ENCODE measurements at places on chromosomes 6 and 20.

DNA sequence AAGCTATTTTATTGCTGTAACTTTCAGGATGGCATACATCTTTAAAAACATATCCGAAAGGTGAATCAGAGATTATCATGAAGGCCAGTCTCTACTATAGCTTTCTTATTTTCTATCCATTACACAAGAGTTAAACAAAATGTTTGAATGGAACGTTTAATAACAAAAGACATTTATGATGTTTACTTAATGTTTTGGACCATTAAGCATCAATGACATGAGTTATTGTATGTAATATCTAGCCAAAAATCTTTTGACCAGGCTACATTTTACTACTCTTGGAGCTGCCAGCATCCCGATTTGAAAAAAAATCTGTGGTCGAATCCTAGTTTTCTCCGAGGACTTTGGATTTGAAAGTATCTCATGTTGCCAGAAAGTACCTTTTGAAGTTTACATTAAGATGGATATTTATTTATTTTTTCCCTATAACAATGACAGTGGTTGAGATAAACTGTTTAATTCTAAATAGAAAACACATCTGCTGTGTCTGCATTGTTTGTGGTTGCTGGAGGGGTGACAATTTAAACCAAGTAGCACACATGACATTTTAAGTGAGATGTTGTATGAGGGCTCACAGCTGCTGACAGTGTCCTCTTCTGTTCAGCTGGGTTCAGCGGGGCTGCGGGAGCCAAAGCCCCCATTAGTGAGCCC lies 293.7 kb upstream of the TCF21 start:
- DNase-seq = no peak

DNA sequence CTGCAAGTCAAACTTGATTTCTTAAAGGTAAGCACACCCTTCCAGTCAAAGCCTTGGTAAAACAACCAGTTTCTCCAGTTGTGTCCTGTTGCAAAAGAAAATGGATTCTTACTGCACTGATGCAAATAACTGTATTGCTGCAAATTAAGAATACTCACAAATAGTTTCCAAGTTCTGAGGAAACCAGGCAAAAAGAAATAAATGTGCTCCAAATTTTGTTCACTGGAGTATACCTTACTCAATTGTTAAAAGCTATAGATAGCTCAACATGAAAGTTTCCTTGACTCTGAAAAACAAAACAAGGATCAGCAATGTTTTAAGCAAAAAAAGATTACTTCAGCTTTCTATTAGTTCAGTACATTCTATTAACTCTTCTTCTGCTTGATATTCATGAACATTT lies 75.2 kb downstream of the SLC16A10 start:
- DNase-seq = no peak

DNA sequence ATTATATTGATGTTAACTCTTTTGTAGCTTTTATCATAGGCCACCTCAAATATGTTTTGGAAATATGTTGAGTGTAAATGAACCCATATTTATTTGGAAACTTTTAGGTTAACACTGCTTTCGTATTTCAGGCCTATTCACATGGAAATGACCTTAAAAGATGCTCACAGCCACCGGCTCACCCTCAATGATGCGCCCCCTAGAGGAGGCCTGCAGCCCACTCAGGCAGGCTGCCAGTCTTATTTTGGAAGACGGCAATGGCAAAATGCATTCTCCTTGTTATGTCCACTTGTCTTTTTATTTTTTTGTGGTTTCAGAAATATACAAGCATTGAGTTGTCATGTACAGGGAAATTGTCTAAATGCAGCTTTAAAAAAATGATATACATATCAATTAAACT lies 869.7 kb downstream of the PHF3 start:
- DNase-seq = no peak

DNA sequence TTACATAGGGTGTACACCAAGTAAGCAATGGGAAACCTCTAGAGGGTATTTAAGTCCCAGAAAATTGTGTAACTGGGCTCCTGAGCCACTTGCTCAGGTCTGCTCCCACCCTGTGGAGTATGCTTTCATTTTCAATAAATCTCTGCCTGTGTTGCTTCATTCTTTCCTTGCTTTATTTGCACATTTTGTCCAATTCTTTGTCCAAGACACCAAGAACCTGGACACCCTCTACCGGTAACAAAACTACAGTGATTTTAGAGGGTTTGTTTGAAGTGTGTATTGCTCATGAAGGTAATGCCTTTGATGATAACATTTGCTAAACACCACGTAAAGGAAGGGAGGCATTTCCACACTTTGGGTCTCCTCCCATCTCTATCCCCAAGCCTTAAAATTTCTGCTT lies 46.2 kb downstream of the MYB start:
- DNase-seq = no peak

DNA sequence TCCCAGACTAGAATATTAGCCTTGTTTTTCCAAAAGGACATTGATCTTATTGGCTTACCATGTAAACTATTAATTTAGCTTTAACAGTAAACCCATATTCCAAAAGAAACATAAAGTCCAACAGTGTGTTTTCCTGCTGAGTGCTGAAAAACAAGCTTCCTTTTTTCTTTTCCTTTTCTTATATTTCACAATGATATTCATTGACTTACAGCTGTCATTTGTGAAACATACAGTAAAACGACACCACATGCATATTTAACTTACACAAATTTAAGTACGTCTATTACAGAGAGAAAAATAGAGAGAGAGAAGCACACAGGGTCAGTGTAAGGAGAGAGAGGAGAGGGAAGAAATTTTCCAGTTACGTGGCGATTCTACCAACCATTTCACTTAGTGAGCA lies 543.9 kb upstream of the JARID2 start:
- no peak for DNase-seq

GRCh38 chr6:11778648-11779328 lies at the start of gene ADTRP:
TSS of gene ADTRP (minus strand) at chr6:11778803. CDS start at chr6:11778759, 44 bp downstream.
- DNase-seq = no peak

DNA sequence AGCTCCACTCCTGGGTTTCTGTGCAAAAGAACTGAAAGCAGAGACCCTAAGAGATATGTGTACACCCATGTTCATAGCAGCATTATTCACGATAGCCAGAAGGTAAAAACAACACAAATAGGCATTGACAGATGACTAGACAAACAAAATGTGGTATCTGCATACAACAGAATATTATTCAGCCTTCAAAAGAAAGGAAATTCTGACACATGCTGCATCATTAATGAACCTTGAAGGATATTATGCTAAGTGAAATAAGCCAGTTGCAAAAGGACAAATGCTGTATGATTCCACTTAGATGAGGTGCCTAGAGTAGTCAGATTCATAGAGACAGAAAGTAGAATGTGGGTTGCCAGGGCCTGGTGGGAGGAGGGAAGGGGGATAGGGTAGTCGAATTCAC lies 17.8 kb downstream of the AAR2 start:
- DNase-seq = no peak

GRCh38 chr6:100237821-100238220 lies 226.9 kb downstream of the SIM1 start:
- no peak for DNase-seq

DNA sequence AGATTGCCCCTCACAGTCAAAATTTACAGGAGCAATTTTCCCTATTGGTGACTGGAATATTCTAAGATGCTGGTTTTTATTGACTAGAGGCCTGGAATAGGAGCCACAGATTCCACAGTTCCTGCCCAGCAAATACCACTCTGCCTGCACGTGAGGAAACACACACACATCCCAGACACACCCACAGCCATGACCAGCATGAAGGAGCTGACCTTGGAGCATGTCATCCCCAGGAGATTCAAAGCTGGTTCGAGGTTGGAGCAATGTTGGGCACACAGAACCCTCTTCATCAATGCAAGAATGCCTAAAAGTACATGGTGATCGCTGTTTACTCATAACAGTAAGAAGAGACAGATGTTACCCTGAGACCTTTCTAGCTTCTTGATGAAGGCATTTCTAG lies 244.6 kb upstream of the FOXQ1 start:
- DNase-seq = no peak

DNA sequence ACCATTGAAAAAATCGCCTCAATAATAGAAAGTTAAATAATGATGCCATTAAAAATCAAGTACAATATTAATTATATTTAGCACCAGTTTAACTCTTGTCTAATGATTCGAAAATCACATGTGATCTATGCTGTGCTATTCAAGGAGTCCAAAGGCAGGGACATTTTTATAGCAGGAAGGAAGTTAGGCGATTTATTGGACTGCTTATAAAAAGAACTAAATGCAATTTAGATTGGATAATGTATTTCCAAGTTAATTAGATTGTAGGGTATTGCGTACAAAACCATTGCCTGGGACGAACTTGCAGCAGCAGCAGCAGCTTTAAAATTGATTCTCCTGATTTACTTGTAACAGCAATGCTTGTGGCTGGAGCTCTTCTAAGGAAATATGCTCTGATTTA lies 87.4 kb upstream of the TMEM181 start:
- no peak for DNase-seq

- DNase-seq = peak; percentile 37
Observed at GRCh38 chr6:6749702-6750491, 161.4 kb downstream of the LY86 start.

- no peak for DNase-seq
Observed at GRCh38 chr6:24313251-24314141, 44.4 kb downstream of the DCDC2 start.

DNA sequence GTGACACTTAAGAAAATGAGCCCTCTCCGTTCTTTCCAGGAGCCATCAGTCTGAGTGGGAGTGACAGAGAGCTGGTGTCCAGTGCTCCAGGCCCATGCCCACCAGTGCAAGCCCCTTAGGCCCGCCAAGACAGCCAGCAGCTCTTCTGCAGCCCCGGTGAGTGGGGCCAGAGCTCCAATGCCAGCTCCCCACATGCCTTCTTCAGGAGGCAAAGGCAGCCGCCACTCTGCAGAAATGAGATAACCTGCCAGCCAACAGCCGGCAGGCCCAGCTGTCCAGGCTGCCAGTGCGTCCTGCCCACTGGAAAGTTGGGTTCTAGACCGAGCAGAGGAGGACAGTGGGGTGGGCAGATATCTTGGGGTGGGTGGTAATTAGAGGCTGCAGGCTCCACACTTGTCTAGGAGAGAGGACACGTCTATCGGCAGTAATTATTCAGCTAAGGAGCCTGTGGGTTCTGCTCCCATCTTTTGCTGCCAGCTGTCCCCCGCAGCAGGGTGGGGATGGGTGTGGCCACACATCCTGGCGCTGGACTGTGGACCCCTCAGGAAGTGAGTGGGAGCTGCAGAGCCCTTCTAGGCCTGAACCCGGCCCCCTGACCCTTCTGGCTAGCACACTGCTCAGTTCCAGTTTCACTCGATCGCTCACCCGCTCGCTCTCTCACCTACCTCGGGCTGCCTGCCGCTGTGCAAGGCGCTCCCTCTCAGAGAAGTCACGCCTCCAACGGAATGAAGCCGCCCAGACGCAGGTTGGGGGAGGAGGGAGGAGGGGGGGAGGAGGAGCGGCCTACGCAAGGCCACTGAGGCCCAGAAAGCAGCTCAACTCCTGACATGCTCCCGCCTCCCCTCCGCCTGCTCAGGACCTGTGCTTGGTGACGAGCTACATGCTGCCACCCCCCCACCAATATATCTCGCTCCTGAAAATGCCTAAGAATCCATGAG lies 3.6 kb downstream of the GRM4 start:
- no peak for DNase-seq

GRCh38 chr6:3489961-3490624 lies 33.2 kb upstream of the SLC22A23 start:
- no peak for DNase-seq

DNA sequence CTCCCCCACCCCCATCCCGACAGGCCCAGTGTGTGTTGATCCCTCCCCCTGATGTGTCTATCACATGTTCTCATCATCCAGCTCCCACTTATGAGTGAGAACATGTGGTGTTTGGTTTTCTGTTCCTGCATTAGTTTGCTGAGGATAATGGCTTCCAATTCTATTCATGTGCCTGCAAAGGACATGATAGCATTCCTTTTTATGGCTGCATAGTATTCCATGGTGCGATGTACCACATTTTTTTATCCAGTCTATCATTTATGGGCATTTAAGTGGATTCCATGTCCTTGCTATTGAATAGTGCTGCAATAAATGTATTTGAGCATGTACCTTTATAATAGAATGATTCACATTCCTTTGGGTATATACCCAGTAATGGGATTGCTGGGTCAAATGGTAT lies 66.6 kb upstream of the NXT1 start:
- DNase-seq = no peak

DNA sequence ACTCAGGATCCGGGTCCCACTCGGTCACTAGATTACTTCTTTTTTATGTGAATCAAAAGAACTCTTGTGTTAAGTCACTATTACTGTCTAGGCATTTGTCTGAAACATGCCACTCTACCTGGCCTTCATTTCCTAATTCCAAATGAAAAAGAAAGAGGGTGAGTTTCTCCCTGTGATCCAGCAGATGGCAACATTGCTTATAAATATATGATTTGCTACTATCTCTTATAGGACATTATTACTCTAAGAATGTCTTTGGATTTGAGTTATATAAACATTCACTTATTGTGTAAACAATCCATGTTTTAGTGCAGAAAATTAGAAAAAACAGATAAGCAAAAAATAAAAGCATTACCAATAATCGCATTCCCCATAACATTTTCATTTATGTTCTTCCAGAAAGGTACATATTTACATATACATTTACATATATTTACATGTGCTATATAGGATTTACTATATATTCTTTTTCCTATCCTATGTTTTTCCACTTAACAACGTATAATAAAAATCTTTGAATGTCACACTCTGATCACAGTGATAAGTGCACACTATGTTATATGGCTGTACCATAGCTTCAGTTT lies 66.9 kb downstream of the FAXC start:
- DNase-seq = peak; percentile 6

- DNase-seq = no peak
Observed at GRCh38 chr20:56454754-56455153, 13.7 kb upstream of the RTF2 start.

DNA sequence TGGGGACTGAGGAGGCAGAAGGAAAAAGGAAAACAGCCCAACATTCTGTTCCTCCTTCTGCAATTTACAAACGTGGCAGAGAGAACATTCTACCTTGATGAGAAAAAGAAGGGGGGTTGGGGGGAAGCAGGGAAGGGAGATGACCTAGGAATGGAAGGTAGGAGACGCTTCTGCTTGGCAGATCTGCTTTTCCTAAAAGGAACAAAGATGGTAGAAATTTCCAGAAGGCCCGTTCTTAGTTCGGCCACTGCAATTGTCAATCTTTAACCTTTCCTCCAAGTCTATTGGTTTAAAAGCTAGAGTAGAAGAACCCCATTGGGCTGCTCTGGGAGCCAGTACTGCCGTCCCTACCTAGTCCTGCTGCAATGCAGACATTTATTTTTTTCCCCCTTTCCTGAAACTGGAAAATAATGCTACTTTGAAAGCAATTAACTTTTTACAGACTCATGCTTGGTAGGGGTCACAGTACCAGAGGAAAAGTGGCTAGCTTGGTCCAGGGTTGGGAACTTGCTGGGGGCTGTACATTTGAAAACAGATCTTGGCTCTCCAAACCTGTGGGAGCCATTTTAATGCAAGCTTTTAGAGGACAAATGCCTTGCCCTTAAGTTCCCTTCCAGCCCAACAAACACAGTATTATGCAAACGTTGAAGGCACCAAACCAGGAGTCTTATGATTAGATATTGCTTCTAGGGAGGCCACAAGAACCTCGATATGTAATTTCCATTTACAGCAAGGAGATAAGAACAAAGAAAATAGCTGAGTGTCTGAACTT lies 2.6 kb downstream of the ZMYND8 start:
- DNase-seq = no peak

- no peak for DNase-seq
Observed at GRCh38 chr6:36997811-36998722, 7.4 kb upstream of the FGD2 start.

GRCh38 chr6:104566411-104566810 lies 293.3 kb downstream of the HACE1 start:
- DNase-seq = no peak

- DNase-seq = no peak
Observed at GRCh38 chr20:63567386-63568169, 6.5 kb downstream of the HELZ2 start.

All from LNCaP clone FGC (cell line).